Dorsolateral prefrontal cortex (tissue), 122 donors: ENCODE measurements at places on chromosomes 1 and 21.

DNA sequence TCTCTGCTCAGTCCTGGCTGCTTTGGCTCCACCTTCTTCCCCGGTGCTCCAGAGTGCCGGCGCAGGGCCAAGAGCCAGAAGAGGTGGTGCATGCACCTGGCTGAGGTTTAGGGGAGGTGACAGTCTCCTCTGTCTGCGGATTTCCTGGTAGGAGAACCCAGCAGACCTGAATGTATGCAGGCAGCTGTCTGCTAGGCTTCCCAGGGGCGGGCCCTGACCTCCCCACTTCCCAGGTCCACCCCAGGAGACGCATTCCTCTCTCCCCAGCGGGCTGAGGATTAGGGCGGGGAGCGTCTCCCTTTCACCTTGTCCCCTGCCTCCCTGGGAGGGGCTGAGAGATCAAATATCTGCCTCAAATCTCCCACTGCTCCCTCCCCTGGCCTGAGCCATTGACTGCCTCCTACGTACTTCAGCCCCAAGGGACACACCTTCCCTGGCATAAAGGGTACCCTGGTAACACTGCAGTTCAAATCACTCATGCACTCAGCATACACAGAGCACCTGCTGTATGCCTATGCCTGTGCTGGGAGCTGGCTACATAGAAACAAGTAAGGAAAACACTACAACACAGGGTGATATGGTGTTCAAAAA lies 27.5 kb downstream of the DMBX1 start:
- DNase-seq, result peak; percentile 39

- DNase-seq, result no peak
Observed at GRCh38 chr1:82377201-82377884, 576.6 kb downstream of the ADGRL2 start.

DNA sequence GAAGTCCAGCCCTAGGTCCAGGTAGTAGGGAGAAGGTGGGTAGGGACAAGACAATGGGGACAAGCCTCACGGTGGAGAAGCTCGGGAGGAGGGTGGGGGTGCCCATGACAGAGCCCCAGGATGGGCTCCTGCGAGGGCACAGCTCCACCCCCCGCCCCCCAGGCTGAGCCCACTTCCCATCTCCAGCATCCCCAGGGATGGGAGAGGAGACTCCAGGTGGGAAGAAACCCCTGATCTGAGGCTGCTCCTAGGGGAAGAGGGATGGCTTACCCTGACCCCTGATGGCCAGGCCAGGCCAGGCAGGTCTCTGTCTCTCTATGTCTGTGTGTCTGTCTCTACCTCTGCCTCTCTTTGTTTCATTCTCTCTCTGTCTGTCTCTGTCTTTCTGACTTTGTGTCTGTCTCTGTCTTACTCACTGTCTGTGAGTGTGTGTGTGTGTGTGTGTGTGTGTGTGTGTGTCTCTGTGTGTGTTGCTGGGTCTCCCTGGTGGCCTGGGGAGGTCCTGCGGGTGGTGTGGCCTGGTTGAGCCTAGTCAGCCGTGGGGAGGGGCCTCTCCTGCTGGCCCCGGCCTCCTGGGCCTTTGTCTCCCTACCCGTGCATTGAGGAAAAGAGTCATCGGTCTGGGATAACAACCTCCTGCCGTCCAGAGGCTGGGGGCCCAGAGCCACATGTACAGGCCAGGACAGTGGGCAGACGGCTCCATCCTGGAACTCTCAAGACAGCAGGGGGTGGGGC lies 45.7 kb downstream of the WNT9A start:
- DNase-seq, result no peak

DNA sequence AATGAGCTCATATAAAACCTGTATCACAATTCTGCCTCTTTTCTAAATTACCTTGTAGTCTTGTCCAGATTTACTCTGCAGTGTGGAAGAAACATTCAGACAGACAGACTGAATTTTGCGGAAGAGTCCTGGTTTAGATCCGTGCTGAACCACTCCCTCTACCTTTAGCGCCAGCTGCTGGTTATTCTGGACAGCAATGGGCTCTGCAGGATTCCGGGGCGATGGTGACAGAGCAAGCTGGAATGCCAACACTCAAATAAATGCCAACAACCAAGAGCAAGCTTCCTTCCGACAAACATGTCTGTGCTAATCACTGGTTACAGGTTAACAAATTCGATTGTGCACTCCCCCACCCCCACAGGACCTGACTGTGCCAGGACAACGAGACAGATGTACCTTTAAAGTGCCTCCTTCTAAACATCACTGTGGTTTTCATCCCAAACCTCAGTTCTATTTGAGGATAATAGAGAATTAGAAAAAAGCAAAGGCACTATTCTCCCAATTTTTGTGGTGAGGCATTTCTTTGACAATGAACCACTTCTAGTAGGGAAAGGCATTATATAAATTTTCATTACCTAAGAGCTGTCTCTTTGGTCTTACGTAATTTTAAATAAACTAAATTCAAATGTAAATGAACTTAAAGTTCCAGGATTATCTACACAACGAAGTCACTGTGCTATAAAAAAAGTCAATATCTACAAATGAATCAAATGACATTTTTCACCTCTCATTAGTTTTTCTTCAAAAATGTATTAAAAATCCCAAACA lies 90.4 kb downstream of the INTS7 start:
- DNase-seq, result no peak

- peak; percentile 52 for DNase-seq
Observed at GRCh38 chr1:42891465-42892138, 45.2 kb downstream of the ZNF691 start.

- DNase-seq, result no peak
Observed at GRCh38 chr1:53736290-53736689, 2.7 kb downstream of the GLIS1 start.

DNA sequence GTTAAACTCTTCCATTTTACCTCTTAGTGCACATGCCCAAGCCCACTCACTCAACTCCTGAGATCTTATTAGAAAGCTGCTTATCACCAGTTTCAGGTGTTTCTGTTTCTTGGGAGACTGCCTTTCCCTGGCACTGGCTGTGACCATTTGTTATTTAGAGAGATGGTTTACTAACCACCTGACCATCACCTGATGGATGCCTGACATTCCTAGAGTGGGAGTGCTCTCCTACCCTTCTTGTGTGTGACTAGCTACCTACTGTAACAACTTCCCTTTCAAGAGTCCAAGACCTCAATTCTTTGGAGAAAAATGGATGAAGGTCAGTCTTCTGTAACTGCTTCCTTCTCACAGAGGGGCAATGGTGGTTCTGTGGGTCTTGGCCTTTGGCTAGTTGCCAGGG lies 755.2 kb upstream of the ADAMTS5 start:
- no peak for DNase-seq

- DNase-seq, result no peak
Observed at GRCh38 chr21:41600116-41600515, 92.2 kb upstream of the TMPRSS2 start.

GRCh38 chr1:223750730-223751570 lies 38.6 kb downstream of the CAPN2 start:
- no peak for DNase-seq

GRCh38 chr1:178174539-178174938 lies 80.6 kb downstream of the RASAL2 start:
- no peak for DNase-seq

DNA sequence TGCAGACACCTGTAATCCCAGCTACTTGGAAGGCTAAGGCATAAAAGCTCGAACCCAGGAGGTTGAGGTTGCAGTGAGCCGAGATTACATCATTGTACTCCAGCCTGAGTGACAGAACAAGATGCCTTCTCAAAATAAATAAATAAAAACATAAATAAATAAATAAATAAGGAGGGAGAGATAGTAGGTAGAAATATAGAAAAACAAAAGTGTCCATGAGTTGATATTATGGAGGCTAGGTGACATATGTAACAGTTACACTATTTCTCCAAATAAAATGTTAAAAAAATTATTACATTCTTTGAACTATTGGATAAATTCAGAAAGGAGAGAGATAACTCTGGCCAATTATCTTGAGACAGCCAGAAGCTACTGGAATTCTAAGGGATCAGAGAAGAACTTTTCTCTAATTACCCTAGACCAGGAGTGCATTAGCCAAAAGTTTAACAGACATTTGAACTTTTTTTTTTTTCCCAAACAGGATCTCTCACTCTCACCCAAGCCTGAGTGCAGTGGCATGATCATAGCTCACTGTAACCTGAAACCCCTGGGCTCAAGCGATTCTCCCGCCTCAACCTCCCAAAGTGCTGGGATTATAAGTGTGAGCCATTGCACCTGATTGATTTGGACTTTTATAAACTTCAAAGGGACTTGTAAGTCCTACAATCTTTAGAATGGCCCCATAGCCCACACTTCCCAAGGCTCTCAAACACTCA lies 17.6 kb downstream of the SYNJ1 start:
- no peak for DNase-seq

- DNase-seq, result no peak
Observed at GRCh38 chr1:178946416-178946815, 75.5 kb upstream of the ANGPTL1 start.

GRCh38 chr1:15429701-15430149 lies 8.5 kb upstream of the CTRC start:
- no peak for DNase-seq

- no peak for DNase-seq
Observed at GRCh38 chr1:201861448-201861847, 27.2 kb upstream of the SHISA4 start.

- no peak for DNase-seq
Observed at GRCh38 chr1:244246334-244246733, 195.3 kb downstream of the ZBTB18 start.

- DNase-seq, result no peak
Observed at GRCh38 chr1:172467446-172467845, 23.6 kb upstream of the PIGC start.

DNA sequence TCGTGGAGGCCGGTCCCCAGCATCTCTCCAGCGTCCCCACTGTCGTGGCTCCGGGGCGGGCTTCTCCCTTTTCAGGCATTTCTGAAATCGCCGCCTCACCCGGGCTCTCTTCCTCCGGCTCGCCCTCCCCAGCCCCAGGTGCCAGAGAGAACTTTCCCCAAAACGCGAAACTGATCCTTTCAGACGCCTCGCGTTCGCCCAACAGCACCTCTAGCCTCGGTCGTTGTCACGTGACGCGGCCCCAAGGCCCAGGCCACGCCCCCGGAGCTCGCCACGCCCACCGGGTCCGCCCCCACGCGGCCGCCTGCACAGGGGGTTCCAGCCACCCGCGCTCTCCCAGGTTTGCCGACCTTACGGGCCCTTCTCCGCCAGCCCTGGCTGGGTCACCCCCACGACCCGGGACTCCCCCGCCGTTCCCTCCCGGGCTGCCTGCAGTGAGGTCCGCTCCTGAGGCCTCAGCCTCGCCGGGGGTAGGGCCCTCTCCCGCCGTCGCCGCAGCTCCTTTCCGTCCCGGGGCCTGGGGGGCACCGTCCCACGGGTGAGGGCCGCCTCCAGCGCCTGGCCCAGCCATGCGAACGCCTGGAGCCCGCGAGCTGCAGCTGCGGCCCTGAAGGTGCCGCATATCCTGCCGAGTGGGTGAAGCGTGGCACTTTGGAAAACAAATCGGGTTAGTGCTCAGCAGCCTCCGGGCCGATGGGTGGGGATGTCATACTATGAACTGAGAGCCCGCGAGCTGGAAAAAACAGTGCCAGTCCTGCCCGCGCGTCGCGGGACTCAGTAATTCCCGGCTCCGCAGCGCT lies 21.0 kb downstream of the H3-3A start:
- DNase-seq, result peak; percentile 88

DNA sequence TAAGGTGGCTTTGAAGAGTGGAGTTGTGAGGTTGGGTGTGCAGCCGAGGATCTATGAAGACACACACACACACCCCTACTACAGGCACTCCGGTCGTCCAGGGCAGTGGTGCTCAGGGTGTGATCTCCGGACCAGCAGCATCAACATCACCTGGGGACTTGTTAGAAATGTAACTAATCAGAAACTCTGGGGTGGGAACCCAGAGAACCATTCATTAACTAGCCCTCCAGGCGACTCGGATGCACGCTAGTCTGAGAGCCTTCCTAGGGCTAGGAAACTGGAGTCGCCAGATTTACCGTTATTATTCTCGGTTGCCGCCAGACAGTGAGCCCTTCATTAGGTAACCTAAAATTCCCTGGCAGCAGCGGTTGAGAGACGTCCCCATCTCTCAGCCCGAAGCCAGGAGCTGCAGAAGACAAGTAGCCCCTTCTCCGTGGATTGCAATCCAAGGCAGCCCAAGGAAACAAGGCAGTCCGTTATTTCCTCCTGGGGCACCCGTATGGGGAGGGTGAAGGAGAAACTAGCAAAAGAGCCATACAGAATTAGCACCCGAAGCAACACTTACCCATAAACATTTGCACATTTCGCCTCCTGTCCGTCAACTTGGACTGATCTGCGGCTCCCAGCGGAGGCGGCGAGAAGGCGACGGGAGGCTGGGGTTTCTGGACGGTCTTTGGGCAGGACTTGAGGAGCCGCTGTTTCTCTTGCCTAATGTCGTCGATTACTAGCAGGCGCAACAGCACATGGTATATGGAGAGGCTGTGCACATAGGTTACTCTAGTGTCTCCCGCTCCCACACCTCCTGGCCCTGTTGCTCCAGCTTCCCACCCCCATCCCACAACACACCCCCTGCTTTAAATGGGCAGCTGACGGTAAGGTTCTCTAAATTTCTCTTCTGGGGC lies 2.9 kb upstream of the CCN1 start:
- DNase-seq, result peak; percentile 38

GRCh38 chr1:40386359-40386723 lies 12.8 kb downstream of the SMAP2 start:
- no peak for DNase-seq

GRCh38 chr1:192256674-192257334 lies 60.0 kb upstream of the RGS21 start:
- DNase-seq, result no peak
